Heart right ventricle (tissue), 16 donors: ENCODE measurements at places on chromosomes 12 and 14. TPM values are rescaled to one million over a fixed set of nuclear protein-coding genes. Genes with fewer than 3 reads are reported as not detected.

GRCh38 chr14:32939254-32940065 is 781 bp downstream of the NPAS3 start:
- DNase-seq = peak; percentile 82

DNA sequence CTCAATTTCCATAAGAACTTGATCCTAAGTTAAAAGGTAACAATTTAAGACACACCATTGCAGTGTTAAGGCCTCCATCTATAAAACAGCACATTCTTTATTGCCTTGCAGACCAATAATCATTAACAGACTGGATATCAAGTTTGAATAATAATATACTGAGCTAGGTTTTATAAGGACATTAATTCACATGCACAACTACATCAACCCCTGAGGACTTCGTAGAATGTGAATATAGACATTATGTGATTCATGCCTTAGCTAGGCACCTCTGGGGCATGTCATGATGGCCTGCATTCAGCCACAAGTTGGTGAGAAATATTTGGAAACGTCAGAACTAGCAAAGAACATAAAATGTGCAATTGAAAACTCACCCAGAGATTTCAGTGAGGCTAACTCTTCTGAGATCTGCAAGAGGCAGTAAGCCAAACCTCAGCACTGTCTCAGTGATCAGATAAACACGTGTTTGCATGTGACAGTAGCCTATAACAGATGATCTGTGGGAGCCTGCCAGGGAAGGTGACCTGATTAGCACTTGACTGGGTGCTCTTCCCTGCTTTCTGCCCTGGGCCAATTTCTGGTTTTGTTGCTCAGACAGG is 492.2 kb downstream of the FLRT2 start:
- DNase-seq = no peak

- no peak for DNase-seq
Measured at GRCh38 chr14:94665121-94665520, 52.9 kb downstream of the SERPINA3 start.

DNA sequence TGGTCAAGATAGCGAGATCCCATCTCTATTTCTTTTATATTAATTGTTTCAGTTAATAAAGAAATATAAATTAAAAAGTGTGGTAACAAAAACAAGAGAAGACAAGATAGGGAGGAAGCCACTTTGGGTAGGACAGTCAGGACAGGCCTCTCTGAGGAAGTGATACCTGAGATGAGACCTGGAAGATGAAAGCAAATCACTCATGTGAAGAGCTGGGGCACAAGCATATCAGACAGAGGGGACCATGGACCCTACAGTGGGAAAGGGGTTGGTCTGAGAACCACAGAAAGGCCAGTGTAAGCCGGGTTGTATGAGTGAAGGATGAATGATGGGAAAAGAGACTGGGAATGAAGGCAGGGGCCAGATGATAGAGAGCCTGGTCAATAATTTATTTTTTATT is 1.8 kb upstream of the MED6 start:
- no peak for DNase-seq

GRCh38 chr12:128578045-128578444 is 245.7 kb downstream of the SLC15A4 start:
- DNase-seq = no peak

DNA sequence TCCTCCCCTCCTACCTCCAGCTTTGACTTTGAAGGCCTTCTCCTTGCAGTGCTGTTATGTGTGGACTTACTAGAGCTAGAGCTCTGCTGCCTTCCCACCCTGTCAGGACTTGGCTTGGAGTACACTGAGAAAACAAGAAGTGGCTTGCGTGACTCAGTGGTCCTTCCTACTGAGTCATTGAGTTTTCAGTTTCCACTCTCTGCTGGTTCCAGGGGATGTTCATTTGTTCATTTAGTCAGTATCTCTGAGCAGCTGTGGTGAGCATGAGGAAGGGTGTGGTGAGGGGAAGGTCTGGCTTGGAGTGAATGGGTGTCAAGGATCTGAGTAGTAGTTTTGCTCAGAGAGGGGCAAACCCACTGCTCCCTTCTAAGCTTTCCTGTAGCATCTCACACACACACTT is 17.2 kb upstream of the ELK3 start:
- no peak for DNase-seq

GRCh38 chr12:53330671-53331070 is 5.5 kb downstream of the SP7 start:
- DNase-seq = no peak

DNA sequence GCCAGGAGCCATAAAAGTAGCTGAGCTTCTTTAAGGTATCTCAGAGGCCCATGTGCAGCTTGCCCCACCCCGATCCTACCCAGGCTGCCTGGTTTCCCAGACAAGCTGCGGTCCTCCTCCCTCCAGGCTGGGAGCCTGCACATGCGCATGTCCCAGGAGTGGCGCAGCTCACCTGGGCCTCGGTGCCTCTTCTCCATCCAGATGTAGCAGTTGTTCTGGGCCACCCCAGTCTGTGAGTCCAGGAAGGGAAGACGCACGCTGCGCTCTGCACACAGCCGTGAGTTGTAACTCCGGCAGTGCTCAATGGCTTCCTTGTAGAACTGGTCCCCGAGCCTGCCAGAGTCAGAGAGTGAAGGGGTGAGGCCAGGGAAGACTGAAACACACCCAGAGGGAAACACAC is 122.3 kb downstream of the DPF3 start:
- no peak for DNase-seq

DNA sequence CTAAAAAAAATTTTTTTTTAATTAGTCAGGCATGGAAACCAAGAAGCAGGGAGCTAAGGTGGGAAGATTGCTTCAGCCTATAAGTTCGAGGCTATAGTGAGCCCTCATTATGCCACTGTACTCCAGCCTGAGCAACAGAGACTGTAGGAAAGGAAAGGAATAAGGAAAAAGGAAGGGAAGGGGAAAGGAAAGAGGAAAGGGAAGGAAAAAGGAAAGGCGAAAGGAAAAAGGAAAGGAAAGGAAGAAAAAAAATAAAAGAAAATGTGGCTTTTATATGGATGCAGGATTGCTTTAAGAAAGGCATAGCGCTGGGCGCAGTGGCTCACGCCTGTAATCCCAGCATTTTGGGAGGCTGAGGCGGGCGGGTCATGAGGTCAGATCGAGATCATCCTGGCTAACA is 70.4 kb downstream of the R3HDM2 start:
- no peak for DNase-seq

- DNase-seq = no peak
Measured at GRCh38 chr12:92502417-92503028, 200.3 kb upstream of the PLEKHG7 start.

GRCh38 chr14:43166163-43166562 is 1340.9 kb downstream of the FSCB start:
- no peak for DNase-seq

- peak; percentile 42 for DNase-seq
Measured at GRCh38 chr12:68317047-68317667, 15.0 kb downstream of the MDM1 start.

- peak; percentile 96 for DNase-seq
Measured at GRCh38 chr12:2004113-2004929, at the start of gene DCP1B. DCP1B (minus strand) TSS chr12:2004457; CDS start chr12:2004431, 26 bp downstream.

GRCh38 chr14:38309522-38310277 is 53.8 kb upstream of the CLEC14A start:
- DNase-seq = no peak

GRCh38 chr14:77007183-77007974 is 21.1 kb downstream of the IRF2BPL start:
- no peak for DNase-seq

DNA sequence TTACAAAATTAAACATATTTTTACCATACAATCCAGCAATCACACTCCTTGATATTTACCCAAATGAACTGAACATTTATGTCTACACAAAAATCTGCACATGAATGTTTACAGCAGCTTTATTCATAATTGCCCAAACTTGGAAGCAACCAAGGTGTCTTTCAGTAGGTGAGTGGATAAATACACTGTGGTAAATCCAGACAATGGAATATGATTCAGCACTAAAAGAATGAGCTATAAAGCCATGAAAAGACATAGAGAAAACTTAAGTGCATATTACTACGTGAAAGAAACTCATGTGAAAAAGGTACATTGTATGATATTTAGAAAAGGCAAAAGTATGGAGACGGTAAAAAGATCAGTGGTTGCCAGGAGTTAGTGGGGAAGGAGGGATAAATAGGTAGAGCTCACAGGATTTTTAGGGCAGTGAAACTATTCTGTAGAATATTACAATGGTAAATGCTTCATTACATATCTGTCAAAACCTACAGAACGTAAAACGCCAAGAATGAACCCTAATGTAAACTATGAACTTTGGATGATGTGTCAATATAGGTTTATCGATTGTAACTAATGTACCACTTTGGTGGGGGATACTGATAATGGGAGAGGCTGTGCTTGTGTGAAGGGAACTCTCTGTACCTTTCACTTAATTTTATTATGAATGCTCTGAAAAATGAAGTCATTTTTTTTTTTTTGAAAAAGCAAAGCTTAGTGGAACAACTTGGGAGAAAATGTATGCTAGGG is 295.7 kb downstream of the CEP128 start:
- DNase-seq = no peak

- no peak for DNase-seq
Measured at GRCh38 chr12:34163443-34163842, 141.1 kb downstream of the ALG10 start.

- no peak for DNase-seq
Measured at GRCh38 chr12:116306506-116306905, 29.0 kb upstream of the MED13L start.

DNA sequence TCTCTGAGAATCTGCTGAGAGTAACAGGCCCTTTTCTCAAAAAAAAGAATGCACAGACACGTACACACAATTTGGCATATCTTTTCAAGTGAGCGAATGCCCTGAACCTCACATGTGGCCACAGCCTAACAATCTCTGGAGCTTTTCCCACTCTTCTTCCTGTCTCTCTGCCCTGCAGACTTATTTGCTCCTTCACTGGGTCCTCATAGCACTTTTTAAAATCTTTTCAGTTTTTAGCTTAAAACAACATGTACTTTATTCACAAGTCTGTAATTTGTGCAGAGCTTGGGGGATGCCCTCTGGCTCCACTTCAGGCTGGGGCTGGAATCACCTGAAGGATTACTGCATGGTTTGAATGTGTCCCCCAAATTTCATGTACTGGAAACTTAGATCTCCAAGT is 9.0 kb downstream of the MAP1LC3B2 start:
- no peak for DNase-seq

GRCh38 chr12:111605911-111606766 is 7.0 kb upstream of the ATXN2 start:
- no peak for DNase-seq

- DNase-seq = peak; percentile 69
Measured at GRCh38 chr14:51424561-51425251, 184.7 kb downstream of the TMX1 start.

DNA sequence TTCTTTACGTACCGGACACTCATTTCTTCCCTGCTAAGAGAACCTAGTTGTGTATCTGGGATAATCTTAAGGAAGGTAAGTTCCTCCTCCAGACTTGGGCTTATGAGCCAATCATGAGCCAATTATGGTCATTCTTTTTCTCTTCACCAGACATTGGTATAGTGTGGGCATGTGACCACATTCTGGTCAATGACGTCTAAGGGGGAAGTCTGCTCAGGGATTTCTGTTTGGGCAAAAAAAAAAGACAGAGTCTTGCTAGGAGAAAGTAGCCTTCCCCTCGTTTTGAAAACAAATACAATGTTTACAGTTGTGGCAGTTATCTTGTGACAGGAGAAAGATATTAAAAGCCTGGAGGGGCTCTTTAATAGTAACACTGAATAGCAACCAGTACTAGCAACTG is 20.1 kb upstream of the PLXNC1 start:
- DNase-seq = no peak

GRCh38 chr12:6684609-6685008 is 4.6 kb downstream of the ZNF384 start:
- no peak for DNase-seq

- DNase-seq = no peak
Measured at GRCh38 chr12:56998316-56998715, 8.0 kb downstream of the ZBTB39 start.

GRCh38 chr12:42810006-42810405 is 220.5 kb upstream of the PRICKLE1 start:
- no peak for DNase-seq

- no peak for DNase-seq
Measured at GRCh38 chr12:85273381-85274314, 6.4 kb upstream of the ALX1 start.

- no peak for DNase-seq
Measured at GRCh38 chr12:52662093-52662917, 10.3 kb upstream of the KRT2 start.

DNA sequence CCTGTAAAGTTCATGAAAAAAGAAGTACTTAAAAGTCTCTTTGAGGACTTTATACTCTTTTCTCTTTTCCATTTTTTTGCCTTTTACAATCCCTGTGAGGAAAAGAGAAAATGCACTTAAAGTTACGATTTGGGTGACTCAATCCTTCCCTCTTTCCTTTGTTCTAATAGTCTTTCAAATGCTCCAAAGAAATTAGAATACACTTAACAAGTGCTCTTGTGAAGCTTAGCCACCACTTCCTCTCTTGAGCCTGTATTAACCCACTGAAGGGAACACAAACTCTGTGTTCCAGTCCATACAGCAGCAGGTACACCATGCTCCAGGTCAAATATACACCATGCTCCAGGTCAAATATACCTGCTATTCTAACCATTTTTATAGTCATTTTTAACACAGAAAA is 581.1 kb upstream of the MGAT4C start:
- DNase-seq = no peak

- no peak for DNase-seq
Measured at GRCh38 chr12:33314223-33314622, 125.4 kb downstream of the SYT10 start.

DNA sequence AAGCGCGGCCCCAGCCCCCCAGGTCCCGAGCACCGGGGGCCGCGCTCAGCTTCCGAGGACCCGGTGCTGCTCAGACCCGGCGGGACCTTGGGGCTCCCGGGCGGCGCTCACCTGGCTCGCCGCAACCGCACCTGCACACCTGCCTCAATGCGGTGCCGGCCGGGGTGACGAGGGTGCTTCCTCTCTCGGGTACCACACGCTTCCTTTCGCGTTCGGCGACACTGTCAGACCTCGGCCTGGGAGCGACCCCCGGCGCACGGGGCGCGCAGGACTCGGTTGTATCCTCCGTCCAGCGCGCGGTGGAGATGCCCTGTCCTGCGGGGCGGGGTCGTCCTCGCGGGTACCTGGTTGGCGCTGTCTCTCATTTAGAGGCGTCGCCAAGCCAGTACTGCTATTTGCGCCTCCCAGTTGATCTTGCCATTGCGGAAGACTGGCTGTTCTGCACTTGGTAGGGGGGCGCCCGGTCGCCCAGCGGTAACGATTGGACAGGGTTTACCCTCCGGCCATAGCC is 718 bp downstream of the PACS2 start:
- DNase-seq = no peak

The FOS gene
- 38.5 TPM for total RNA-seq

The TMEM119 gene
- total RNA-seq = 1.7 TPM

The TEX22 gene
- total RNA-seq = 1.4 TPM

The GALNT8 gene
- 1.1 TPM for total RNA-seq

The GDF11 gene
- 9.2 TPM for total RNA-seq

The FSCB gene
- not detected for total RNA-seq

The AP1G2 gene
- total RNA-seq = 11.5 TPM

The PZP gene
- total RNA-seq = 0.43 TPM

The AQP5 gene
- 0.52 TPM for total RNA-seq

The YY1 gene
- 48.6 TPM for total RNA-seq

The HSPA2 gene
- total RNA-seq = 20.3 TPM
